Foreskin keratinocyte (primary cell): ENCODE measurements at places on chromosomes 6 and 20. TPM values are rescaled to one million over a fixed set of nuclear protein-coding genes. Genes with fewer than 3 reads are reported as not detected.

DNA sequence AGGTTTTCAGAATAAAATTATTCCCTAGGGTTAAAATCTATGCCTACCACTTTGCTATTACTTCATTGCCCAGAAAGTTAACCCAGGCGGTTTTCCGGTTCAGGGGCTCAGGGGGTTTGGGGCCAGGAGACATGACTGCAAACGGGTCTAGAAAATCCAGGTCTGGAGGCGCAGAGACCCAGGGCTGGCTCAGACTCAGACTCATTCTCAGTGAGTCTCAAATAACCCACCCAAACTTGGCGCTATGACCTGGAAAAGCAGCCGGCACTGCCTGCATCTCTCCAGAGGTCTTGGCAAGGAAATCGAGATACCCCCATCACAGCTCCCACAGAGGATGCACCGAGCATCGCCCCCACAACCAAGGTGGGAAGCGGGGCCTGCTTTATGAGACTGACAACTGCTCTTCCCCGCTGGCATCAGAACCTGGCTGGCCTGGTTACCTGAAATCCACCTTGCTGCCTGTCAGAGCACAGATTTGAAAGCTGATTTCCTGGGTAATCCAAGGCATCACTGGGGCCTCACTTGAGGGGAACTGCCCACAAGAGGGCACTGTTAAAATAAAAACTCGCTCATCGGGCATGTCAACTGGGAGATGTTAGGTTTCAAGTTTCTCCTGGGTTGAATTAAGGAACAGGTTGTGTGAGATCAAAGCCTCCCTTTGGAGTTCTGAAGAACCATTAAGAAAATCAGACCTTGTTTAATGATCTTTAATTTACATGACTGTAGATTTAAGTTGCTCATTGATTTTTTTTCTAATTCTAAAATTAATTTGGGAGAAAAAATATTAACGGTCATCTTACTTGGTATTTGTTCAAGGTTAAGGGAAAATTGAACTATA, 55.1 kb downstream of the KIF16B start:
- peak; percentile 35 for DNase-seq

- DNase-seq, result no peak
Measured at GRCh38 chr6:88914180-88914579, 49.2 kb downstream of the RNGTT start.

DNA sequence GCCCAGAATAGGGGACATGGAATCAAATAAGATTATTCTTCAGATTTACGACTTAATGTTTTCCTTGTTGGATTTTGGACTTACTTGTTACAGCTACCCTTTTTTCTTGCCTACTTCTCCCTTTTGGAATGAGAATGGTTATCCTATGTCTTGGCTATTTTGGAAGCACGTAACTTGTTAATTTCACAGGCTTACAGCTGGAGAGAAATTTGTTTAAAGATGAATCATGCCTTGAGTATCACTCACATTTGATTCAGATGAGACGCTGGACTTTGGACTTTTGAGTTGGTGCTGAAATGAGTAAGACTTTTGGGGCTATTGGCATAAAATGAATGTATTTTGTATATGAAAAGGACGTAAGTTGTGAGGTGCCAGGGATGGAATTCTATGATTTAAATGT, 83.3 kb downstream of the SMPDL3A start:
- DNase-seq, result no peak

DNA sequence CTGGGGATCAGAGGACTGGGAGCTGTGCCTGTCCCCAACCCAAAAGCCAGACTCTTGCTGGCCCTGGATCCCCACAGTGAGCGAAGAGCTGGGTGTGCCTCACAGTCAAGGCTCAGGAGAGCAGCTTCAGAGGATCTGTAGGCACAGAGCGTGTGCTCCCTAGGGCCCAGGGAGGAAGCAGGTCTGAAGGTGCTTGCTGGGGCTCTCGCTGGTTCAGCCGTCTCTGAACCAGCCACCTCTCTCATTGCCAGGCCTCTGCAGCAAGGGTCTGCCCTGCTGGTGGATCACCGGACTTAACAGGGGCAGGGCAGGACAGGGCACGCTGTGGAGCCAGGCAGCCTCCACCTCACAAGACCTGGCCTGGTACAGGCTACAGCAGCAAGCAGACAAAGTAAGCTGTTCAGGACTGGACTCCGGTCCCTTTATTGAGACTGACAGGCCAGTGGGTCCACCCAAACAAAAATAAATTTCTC, 13.8 kb downstream of the PCIF1 start:
- DNase-seq, result no peak

GRCh38 chr6:104956731-104957294, at the start of gene LIN28B:
LIN28B (plus strand) TSS chr6:104957107; CDS start chr6:104957251, 144 bp downstream.
- DNase-seq, result no peak

DNA sequence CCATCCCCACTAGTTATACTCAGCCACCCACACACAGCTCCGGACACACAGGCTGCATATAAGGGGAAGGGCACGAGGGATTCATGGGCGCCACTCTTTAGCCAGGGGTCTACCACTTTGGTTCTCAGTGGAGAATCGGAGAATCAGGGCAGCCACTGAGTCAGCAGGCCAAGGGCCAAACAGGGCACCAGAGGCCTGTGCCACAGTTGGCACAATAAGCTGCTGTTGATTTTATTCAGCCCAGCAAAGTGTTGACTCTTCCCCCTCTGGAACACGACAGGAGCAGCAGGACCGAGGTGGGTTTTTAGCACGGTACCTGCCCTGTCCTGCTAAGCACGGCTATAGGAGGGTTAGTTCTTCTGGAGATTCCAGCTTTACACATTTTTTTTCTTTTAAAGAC, 48.3 kb downstream of the GJA10 start:
- no peak for DNase-seq

GRCh38 chr6:122052346-122052900, 347.0 kb upstream of the HSF2 start:
- DNase-seq, result no peak

The GPR63 gene
- total RNA-seq, result 2.8 and 3.2 TPM in 2 replicates

The CCHCR1 gene
- 18.4 and 21.8 TPM in 2 replicates for total RNA-seq

The MRAP2 gene
- total RNA-seq, result 0.35 and 2.9 TPM in 2 replicates

The LCA5 gene
- total RNA-seq, result 1.9 and 2.4 TPM in 2 replicates

The SIRPD gene
- not detected in 2 replicates for total RNA-seq

The GPR6 gene
- total RNA-seq, result not detected in 2 replicates

The NMBR gene
- total RNA-seq, result not detected in 2 replicates
